Activated CD4-positive, alpha-beta T cell treated with anti-CD3 and anti-CD28 coated beads for 1 hour (primary cell): ENCODE measurements at places on chromosomes 5 and 9.

GRCh38 chr9:133612816-133613215, 3.6 kb upstream of the FAM163B start:
- no peak for DNase-seq

DNA sequence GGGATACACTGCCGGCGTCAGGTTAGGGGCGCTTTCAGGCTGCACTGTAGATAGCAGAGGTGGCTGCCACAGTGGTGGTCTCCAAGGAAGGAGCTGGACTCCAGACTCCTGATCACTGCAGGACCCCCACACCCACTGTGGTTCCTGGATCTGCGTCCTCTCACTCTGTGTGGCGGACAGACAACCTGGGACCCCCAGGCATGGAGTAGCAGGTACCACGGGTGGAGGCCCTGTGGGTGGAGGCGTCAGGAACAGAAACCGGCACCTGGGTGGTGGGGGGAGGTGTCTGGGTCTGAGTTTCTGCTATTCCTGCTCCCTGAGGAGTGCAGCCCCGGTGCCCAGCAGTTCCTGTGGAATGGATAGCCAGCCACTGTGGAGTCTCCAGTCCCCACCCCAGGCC, 75.1 kb upstream of the PCAT7 start:
- DNase-seq = no peak

- DNase-seq = no peak
These were observed 148.1 kb upstream of the RASA1 start for GRCh38 chr5:87119588-87119987.

GRCh38 chr5:141908796-141909195, 14.9 kb upstream of the DELE1 start:
- DNase-seq = no peak

GRCh38 chr5:149152317-149152746, 11.0 kb downstream of the ABLIM3 start:
- no peak for DNase-seq

- no peak for DNase-seq
These were observed 25.6 kb downstream of the SLC6A3 start for GRCh38 chr5:1419476-1420210.

GRCh38 chr9:135608999-135609317, 30.4 kb downstream of the GLT6D1 start:
- no peak for DNase-seq

DNA sequence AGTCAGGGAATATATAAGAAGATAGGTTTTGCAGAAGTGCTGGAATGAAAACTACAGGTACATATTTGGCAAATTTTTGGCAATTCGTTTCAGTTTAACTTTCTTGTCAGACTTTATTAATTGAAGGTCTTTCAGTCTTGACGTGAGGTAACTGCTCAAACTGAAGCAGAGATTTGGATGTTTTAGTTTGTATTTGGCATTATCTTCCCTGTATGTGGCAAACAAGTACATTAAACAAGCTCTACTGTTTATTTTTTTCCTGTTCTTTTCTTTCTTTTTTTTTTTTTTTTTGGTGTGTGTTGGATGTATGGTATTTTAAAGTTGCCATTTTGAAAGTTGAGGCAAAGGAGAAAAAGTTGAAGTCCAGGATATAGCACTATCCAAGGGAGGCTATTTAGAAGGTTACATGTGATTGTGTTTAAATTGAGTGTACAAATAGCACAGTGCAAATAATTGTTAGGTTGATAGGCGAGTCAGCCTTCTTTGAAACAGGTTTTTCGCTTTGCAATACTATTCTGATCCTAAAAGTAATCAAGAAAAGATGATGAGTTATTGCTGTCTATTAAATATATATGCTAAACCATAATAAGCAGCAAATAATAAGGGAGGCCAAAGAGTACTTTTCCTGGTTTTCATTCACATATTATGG, 2.2 kb downstream of the PBX3 start:
- DNase-seq = no peak
